ENCODE measurements at places on chromosomes 2 and 18.
A peak's percentile ranks its signal among the peaks of the same experiment; 100 is the strongest.

DNA sequence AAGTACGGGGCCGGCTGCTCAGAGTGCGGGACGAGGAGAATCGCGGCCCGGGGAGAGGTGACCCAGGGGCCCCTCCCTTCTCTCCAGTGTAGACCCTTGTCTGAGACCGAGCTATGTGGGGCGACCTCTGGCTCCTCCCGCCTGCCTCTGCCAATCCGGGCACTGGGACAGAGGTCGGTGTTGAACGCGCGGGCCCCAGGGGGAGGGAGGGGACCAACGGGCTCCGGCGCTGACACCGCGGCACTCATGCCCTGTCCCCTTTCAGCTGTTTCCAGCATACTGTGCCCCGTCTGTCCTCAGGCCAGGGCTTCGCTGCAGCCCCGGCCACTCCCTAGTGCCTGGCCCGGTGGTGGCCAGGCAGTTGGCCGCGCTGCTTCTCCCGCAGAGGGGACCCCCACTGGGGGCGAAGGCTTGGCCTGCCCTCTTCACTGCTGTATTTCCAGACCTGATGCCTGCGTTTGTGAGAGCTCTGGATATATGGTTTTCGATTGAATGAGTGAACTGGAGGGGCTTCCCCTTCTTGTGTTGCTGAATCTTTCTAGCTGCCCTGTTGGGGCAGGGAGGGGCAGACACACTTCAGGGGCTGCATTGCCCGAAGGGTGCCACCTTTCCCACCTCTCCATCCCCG is 809 bp downstream of the DBI start:
- no peak for DNase-seq

DNA sequence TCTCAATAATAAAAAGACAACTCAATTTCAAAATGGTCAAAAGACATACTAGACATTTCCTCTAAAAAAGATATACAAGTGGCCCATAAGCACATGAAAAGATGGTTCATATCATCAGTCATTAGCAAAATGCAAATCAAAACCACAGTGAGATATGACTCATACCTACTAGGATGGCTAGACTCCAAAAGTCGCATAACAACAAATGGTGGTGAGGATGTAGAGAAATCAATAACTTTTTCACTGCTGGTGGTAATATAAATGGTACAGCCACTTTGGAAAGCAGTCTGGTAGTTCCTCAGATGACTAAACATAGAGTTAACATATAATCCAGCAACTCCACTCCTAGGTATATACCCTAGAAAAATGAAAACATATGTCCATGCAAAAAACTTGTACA is 242.3 kb upstream of the NOL4 start:
- DNase-seq, result peak; percentile 58

DNA sequence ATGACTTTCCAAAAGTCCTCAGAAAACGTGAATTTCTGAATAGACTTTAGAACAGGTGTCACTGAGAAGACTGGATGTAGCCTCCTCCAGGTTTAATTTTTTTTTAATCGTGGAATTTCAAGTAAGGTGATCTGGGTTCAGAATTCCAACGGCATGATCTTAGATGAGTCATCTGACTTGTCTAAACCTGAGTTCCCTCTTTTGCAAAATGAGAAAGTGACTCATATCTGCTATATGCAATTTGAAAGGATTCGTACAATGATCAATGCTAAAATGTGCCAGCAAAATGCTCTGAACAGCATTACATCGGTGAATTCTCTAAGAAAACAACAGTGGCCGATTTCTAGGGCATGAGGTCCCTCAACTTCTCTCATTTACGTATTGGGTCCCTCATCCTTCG is 69.1 kb upstream of the ZNF516 start:
- DNase-seq, result peak; percentile 94

DNA sequence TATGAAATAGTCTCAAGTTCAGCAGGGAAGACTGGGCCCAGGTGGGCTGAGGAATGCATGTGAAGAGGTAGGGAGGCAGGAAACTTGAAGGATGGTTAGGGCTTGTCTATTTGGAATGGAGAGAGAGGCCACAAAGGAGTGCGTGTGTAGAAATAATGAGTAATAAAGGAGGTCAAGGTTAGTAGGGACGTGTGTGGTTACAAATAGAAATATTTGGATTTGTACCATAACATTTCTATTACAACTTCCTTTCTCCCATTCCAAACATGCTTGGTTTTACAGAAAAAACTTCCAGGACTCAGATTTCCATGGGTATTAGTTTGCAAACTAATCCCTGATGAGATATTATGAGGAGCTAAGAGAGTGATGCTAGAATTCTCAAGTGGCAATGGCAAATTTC is 280.6 kb downstream of the NCKAP5 start:
- peak; percentile 35 for DNase-seq

DNA sequence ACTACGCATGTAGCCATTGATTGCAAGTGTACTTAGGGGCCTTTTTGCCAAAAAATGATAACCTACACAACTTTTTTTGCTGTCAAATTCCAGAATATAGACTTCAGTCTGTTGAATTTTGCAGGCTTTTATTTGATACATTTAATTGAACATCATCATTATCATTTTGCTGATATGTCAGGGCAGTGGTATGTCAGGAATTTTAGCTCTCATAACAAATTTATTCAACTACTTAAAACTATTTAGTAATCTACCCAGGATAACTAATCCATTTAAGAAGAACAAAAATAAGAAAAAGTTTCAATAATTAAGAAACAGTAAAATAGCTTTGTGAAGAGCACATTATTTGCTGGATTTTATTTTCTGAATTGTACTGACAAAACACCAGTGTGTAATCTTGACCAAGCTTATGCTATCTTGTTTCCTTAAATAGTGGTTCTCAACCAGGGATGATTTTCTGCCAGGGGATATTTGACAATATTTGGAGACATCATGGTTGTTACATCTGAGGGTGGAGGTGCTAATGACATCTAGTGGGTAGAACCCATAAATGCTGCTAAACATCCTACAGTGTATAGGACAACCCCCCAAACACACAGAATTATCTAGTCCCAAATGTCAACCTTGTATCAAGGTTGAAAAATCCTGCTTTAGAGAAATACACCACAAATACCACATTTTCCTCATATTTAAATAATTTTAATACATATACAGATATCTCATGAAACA is 12.1 kb upstream of the TTN start:
- DNase-seq, result no peak

- DNase-seq, result peak; percentile 42
These were observed 138.2 kb downstream of the ASXL3 start for GRCh38 chr18:33716061-33716683.

DNA sequence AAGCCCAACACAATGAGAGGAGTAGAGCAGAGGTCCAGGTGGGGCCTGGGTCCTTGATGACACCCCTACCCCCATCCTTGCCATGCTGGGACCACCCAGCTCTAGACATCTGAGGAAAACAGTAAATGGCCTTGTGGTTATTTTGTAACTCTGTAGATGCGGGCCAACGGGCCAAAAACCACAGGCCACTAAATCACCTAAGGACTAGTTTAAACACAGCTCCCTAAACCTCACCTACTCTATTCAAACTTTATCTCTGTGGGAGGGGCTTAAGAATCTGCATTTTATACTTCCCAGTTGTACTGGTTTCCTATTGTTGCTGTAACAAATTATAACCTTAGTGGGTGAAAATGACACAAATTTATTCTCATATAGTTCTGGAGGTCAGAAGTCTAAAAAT is 19.0 kb upstream of the SERTAD2 start:
- DNase-seq, result no peak

- no peak for DNase-seq
These were observed 954.2 kb upstream of the NRXN1 start for GRCh38 chr2:51986101-51986500.

DNA sequence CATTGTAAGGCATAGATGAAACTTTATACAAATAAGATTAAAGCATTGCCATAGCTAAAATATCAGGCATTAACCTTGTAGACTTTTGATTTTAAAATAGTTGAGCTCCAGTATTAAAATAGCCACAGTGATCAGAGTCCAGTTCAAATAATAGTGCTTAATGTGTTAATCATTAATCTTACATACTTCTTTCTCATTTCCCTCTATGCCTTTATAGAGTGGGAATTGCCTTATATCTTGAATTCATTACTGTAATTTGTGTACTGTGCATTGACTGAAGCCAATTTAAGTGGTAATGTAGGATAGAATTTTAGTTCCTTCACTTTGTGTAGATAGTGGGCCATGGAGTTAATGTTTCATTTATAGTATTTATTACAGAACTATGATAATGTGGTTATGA is 549.2 kb upstream of the VWC2L start:
- DNase-seq, result peak; percentile 54

- DNase-seq, result no peak
These were observed 283.3 kb downstream of the DCDC2C start for GRCh38 chr2:3986530-3987258.

DNA sequence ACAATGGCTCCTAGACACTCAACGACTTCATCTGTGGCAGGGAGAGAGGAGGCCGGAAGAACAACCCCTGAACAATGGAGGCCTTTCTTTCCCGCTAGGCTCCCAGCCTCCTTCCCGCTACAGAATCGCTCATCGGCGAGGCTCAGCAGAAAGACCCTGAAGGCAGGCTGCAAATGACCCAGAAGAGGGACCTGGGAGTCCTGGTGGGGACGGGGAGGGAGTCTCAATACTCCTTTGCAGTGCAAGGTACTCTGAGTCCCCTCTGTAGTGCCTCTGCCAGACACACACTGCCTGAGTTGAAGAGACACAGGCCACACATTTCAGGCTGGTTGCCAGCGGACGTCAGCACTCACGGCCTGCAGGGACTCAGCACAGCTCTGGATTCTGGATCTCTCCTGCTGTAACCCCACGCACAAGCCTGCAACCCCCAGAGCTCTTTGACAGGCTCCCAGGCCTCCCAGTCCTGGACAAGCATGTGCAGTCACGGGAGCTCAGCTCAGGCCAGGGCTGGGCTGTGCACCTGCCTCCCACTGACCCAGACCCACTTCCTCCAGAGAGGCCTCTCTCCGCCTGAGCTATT is 6.1 kb downstream of the GPR17 start:
- no peak for DNase-seq

- DNase-seq, result no peak
These were observed 31.3 kb downstream of the SP140L start for GRCh38 chr2:230358305-230358704.

GRCh38 chr18:59220164-59220783 is 316 bp downstream of the GRP start:
- no peak for DNase-seq

DNA sequence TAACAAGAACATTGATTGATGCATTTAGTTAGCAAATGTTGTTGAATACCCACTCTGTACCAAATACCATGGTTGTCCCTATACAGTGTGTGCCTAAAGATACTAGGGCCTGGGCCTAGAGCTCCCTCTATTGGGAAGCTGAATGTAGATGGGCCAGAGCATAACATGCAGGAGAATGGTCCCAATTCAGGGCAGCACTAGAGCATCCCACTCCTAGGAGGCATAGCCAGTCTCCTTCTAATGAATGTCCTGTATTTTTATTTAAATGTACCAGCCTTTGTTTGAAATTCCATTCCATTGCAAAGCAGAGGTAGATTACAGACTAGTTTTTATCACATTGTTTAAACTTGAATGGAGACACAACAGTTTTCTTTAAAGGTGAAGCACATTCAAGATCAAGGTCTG is 90.6 kb downstream of the FEZ2 start:
- peak; percentile 44 for DNase-seq

DNA sequence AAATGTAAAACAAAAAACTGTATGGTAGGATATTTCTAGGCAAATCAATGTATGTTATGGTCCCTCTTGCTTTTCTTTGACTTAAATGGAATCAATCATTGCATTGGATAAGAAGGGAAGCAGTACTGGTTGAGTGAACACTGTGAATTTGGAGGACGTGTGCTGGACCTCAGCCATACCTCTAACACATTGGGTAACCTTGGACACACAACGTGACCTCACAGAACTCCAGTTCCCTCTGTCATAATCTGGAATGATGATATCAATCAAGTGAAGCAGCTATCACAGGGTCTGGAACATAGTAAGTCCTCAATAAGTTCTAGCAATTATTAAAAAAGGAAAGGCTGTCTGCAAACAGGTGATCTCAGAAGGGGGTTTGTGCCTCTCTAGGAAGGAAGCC is 474.9 kb upstream of the TCF4 start:
- DNase-seq, result peak; percentile 75
